Stimulated activated memory B cell treated with anti-CD40 and anti-IgM and Interleukin-4, amounts not matched to agents 10 μg/mL and 1 μg/mL and 100 μg/mL, for 72 hours (primary cell): ENCODE measurements at places on chromosomes 1 and 21.
A peak's percentile ranks its signal among the peaks of the same experiment; 100 is the strongest.

- ATAC-seq = no peak
Measured at GRCh38 chr1:91701472-91701869, 184.5 kb downstream of the TGFBR3 start.

DNA sequence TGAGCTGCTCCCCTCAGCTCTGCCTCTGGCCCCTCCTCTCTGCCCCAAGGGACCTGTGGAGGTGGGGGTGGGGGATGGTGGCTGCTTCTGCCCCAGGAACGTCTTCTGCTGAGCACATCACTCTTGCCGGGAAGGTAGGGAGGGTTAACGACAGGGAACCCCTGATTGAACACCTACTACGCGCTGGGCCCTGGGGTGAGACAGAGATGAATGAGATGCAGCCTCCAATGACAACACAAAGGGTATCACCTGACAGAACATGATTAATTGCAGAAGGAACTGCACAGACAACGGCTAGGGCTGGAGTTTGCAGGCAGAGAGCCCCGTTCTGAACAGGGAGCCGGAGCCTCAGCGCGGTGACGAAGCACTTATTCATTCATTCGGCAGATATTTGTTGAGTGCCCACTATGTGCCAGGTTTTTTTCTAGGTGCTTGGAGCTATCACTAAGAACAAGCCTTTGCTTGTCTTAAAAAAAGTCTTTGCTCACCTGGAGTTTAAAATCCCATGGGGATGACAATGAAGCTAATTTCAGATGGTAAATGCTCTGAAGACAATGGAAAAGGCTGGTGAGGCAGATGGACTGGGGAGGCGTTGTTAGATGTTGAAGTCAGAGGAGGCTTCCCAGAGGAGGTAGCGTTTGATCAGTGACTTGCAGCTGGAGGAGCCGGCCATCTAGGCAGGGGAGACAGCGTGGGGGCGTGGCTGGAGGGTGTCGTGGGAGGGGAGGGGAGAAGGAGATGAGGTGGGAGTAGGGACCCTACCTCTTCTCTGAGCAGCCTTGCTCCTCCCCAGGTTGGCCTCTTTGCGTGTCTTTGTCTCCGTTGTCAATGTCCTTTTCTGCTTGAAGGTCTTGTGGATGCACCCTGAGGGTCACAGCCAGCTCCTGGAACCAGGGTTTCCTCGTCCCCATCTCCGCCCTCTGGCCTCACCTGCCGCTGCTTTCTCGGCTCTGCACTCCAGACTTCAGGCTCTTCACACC is 103.1 kb upstream of the CSF3R start:
- no peak for ATAC-seq

GRCh38 chr1:186499571-186499970 is 38.7 kb upstream of the PDC start:
- ATAC-seq = no peak

DNA sequence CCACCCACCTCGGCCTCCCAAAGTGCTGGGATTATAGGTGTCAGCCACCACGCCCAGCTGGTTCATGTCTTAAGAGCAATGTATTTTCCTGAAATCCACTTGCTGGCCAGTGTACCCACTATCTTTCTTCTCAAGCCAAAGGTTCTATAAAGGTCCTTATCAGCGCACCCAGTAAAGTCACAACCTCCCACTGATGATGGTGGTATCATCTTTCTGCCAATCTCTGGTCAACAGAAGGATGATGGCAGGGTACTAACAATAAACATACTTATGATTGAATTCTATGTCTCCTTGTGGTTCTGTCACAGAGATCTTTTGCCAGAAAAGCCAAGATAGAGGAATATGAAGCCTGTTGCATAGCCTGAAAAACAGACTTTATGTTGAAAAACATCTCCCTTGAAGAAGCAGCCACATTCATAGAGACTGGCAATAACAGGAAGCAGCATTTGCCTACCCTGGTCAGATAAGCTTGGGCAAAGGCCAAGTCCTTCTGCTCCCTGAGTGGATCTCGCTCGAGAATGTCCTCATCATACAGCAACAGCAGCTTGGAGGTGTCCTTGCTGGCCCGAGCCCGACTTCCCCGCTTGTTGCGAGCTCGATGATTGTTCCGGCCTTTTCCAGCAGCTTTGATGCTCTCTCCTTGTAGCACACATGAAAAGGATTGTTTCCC is 73.0 kb downstream of the DAP3 start:
- no peak for ATAC-seq

- no peak for ATAC-seq
Measured at GRCh38 chr1:41349361-41350054, 11.7 kb upstream of the FOXO6 start.

- no peak for ATAC-seq
Measured at GRCh38 chr1:213779228-213779627, 208.5 kb upstream of the PROX1 start.

GRCh38 chr21:38173276-38174035 is 83.3 kb upstream of the KCNJ15 start:
- ATAC-seq = no peak

DNA sequence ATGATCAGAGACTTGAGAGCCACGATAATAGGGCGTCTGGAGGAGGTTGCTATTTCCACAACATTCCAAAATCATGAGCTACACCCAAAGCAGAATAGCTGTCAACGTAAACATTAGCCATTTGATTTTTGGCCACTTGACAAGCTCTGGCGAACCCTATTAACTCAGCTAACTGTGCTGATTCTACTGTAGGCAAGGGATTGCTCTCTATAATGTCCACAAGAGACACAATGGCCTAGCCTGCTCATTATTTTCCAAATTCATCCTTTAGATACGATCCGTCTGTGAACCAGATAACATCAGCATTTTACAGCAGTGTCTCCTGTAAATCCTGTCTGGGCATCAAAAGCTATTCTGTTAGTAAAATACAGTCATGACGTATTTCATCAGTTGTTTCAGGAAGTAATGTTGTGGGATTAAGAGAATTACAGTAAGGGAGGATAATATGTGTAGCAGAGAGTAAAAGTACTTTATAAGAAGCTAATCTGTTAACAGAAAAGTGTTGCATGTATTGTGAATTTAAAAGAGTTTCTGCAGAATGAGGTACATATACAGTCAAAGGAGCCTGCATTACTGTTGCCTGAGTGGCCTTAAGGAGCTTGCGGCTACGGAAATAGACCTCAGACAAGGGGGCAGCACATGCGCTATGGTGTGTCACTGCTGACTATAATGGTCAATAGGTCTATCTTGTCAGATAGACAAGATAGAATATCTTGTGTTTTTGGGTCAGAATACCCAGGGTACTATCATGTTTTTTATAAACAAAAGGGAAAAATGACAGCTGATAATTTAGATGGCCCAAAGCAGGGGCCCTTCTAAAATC is 44.9 kb upstream of the TINAGL1 start:
- no peak for ATAC-seq

GRCh38 chr1:203269654-203270020 is 35.7 kb upstream of the BTG2 start:
- ATAC-seq = no peak

DNA sequence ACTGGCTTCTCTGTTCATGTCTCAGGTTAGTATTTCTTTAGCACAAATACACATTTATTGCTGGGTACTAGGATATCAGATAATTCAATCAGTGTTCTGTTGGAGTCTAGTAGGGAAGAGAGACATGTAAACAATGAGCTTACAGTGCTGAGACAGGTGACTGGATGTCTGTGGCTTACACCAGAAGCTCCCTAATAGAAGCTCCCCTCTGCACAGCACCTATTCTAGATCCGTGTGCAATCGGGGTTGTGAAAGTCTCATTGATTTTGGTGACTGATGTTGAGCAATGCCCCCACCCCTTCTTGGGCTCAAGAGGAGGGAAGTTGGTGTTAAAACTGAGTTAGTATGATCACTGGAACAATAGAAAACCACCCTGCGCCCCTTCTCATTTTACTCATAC is 279.2 kb downstream of the RPS6KC1 start:
- ATAC-seq = no peak

DNA sequence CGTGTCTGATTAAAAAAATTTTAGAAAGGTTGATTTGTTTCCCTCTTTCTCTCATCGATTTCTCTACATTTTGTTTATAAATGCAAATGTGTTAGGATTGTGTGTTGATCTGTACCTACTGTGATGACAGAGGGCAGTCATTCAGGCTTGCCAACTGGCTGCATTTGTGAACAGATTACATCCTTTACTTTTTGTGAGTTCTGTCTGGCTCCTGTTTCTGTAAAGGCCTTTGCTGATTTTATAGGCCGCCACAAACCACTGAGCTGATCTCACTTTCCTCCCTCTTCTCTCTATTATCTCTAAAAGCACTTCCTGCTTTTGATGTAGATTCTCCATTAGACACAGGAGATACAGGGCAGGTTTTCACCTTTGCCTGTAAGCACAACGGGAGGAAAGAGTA is 106.8 kb downstream of the ESRRG start:
- no peak for ATAC-seq

- no peak for ATAC-seq
Measured at GRCh38 chr1:185731446-185731845, 2.7 kb upstream of the HMCN1 start.

- ATAC-seq = peak; percentile 55
Measured at GRCh38 chr1:25796811-25797458, 3.1 kb upstream of the SELENON start.

GRCh38 chr1:86913896-86914600 is at the start of gene SELENOF:
SELENOF (minus strand) TSS chr1:86914126; CDS start chr1:86914111, 15 bp downstream.
- peak; percentile 97 for ATAC-seq

DNA sequence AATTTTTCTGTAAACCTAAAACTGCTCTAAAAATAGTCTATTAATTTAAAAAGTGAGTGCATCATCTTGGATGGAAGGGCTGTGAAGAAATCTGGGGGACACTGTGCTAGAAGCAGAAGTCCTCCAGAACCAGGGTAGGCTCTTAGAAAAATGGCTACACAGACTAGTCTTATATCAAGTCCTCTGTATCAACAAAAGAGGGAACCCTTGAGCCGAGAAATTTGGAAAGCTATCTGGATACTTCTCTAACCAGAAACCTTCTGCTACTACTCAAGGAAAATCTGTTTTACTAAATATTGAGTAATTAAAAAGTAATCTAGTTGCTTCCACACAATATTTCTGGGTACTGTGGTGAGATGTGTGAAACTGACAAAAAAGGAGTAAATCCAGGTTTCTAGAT is 92.1 kb downstream of the WDR3 start:
- ATAC-seq = no peak

DNA sequence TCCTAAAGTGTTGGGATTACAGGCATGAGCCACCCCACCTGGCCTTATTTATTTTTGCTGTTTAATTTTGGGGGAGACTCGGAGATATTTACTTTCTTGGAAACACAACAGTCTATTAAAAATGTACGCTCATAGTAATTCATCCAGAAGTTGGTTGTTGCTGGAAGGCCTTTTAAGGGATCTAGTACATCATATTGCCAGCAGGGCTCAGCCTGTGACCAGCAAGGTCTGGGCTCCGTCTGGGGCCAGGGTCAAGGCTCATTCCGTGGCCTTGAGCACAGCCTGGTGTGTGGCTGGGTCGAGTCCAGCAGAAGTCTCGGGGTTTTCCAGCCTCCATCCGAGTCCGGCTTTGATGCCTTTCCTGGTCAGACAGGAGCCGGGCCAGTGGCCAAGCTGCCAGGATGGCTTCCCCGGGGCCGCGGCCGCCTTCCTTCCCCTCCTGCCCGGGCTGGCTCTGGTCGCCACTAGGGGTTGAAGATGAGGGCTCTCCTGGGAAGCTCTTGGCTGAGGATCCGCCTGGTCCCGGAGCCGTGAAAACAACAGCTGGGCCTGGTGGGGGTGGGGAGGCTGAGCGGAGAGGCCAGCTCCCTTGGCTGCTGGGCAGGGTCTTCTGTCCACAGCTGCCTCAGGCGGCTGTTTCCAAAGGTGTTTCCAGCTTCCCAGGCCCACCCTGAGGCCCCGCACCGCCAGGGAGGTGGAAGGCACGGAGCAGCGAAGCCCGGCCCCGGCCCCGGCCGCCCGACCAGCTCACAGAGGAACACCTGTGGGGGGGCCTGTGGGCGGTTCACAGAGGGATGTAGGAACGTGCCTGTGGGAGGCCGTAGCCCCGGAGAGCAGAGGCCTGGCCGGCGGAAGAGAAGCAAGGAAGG is 5.1 kb upstream of the VWA1 start:
- ATAC-seq = no peak

DNA sequence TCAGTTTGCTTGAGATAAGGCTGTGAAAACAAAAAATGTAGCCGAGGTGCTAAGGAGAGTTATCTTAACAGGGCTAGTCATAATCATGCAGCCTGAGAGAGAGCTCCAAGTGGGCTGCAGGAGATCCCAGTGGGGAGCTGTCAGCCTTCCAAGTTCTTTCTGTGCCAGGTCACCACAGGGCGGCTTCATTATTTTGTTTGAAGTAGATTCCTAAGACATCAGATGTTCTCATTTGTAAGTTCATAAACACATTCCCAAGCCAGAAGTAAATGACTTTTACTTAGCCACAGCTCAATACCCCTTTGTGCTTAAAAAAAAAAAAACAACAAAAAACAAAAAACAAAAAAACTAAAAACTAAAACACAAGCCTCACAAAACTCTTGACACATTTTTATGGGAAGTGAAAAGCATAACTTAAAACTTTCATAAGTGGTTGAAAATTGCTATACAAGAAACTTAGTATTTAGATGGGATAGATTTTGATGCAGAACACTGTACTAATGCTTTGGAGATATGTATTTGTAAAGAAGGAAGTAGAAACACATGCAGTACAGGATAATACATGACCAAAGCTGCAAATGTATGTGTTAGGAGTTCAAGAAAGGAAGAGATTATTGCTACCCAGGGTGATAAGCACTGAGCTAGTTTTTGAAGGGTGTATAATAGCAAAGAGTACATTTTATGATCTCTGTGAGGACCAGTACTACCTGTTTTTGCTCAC is 8.6 kb downstream of the CDC14A start:
- no peak for ATAC-seq

DNA sequence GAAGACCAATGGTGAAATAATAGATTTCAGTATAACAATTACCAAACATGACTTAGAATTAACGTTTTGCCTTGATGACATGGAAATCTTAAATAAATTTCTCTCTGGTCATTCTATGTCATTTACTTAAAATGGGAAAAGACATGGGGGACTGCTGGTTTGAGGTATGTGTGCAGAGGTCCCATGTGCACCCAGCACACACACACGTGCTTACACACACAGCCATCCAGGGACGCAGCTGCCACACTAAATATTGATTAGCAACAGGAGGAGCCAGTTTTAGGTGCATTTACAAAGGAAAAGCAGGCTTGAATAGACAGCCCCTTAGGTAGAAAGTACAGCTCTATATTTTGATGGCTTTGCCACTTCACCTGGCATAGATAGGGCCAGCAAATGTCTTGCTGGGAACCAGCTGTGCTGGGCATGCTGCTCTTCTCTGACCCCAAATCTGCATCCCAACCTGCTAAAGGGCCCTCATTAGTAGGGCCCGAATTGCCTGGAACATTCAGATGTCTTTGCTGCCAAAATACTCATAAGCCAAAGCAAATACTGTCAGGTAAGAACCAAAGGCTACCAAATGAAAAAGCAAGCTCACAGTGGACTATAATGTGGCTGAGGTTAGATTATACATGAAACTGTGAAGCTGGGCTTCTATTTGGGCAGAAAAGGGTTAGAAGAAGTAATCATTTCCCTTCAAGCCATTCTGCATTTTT is 399.9 kb downstream of the HHAT start:
- no peak for ATAC-seq
